ENCODE measurements at places on chromosomes 11 and 22.

GRCh38 chr11:9762531-9762930 is 98.7 kb downstream of the SWAP70 start:
- no peak for DNase-seq

- no peak for DNase-seq
These were observed 33.5 kb upstream of the GNAZ start for GRCh38 chr22:23036684-23037428.

DNA sequence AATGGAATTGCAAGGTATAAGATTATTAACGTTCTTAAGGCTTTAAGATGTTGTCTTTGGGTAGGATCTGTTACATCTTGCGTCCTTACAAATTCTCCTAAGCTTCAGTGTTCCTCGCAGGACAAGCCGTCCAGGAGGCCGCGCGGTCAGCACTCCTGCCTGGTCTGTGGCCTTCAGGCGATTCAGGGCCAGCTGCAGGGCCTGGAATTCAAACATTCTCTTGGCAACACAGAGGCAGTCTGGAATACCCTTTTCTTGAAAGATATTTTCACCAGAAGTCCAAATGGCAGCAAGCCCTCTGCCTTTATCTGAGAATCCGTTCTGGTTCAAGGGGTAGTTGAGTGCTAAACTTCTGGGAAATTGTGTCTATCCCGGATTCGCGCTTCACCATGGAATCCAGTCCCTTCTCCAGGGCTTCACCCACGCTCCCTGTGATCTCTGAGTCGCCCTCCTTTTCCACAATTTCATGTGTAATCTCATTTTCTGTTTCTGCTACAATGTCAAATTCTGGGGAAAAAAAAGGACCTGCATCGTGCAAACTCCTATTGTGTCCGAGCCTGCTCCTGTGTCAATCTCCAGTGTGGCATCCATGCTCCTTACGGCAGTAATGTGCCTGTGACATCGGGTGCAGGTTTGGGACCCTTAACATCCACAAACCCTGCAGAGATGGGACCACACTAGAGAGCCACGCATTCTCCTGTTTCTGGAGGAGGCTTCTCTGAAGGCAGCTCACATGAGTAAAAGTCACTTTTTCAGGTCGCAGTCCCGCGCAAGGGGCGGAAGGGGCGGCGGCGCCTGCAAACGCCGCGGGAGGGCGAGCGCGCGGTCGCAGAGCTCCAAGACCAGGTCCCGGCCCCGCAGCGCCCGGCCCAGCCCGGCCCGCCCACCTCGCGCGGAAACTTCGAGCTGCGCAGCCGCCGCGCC is 25.4 kb upstream of the SORL1 start:
- peak; percentile 25 for DNase-seq

GRCh38 chr11:40185793-40186192 is 1273.7 kb downstream of the LRRC4C start:
- DNase-seq = no peak

GRCh38 chr11:67417425-67417824 is 1.9 kb downstream of the CARNS1 start:
- DNase-seq = no peak

DNA sequence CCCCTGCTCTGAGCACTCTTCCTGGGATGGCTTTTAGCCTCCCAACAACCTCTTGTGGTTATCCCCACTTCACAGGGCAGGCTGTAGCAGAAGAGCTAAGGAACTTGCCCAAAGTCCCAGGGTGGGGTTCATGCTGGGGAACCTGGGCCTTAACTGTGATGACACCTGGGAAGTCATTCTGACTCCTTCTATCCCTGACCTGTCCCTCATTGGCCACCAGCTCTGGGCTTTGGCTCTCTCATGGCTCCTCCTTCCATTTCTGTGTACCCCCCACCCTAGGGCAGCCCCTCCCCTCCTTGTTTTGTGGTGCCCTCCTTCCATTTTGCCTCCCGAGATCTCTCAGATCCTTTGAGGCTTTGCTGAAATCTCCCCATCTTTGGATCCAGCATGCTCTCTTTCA is 2.7 kb downstream of the PPM1F start:
- DNase-seq = no peak

Data from progenitor cell of endocrine pancreas (in vitro differentiated cells).